Fibroblast of skin of right quadriceps (primary cell): ENCODE measurements at places on chromosomes 6 and 20.

GRCh38 chr20:4260102-4260501, 244.7 kb upstream of the RNF24 start:
- no peak for DNase-seq

- no peak for DNase-seq
Measured at GRCh38 chr6:49543087-49543858, 7.2 kb upstream of the C6orf141 start.

- DNase-seq: peak; percentile 19
Measured at GRCh38 chr6:166825553-166826145, 130.7 kb downstream of the RNASET2 start.

- DNase-seq: peak; percentile 98
Measured at GRCh38 chr6:119620846-119621555, 271.4 kb upstream of the MAN1A1 start.

- peak; percentile 13 for DNase-seq
Measured at GRCh38 chr20:21685981-21686380, 19.5 kb upstream of the PAX1 start.

- no peak for DNase-seq
Measured at GRCh38 chr20:56360133-56360907, 1.5 kb downstream of the FAM210B start.

DNA sequence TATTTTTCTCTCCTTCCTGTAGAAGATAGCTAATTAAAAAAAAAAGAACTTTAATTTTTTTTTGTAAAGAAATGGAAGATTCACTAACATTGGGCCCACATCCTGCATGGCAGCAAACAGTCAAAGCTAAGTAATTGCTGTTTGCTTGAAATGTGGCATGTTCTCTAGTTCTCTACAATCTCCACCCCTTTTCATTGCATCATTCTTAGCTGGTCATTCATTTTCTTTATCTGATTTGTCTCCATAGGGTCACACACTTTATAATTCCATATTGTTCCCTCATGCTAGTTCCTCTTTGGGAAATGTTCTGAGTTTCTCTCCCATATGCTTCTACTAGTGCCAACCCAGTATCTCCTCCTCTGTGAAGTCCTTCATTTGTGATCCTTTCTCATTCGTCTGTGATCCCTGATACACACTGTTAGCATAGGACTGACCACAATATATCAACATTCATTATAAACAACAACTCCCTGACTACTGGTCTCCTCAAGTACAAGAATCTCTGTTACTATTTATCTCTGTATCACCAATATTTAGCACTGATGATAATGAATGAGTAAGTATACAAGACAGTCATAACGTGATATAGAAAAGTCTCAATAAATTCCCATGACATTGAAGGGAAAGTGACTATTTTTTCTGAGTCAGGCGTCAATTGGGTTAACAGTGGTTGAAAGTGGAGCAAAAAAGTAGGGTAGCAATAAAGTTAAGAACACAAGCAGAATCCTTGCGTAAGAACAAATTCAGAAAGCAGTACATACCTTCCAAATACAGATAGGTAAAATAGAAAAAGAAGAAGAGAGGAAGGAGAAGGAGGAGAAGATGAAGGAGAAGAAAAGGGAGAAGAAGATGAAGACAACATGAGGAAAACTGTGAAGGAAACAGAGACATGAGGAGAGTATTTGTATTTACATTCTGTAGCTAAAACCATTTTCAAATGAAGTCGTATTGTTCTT, 33.2 kb upstream of the MYB start:
- no peak for DNase-seq

DNA sequence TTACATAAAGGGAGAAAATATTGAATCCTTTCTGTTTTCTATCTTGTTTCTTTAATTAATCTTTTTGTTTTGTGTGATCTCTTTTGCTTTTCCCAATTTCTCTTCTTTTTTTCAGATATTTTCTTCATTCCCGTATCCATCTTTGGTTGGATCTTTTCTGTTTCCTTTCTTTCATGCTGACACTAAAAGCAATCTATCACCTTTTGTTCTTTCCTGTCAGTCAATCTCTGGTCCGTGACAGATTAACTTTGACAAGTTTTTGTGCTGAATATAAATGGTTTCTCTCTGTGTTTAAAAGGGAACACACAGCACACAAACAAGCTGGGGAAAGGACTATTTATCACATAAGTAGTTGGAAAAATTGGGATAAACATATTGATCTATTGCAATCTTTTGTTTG, 162.8 kb downstream of the GRM1 start:
- DNase-seq: no peak

DNA sequence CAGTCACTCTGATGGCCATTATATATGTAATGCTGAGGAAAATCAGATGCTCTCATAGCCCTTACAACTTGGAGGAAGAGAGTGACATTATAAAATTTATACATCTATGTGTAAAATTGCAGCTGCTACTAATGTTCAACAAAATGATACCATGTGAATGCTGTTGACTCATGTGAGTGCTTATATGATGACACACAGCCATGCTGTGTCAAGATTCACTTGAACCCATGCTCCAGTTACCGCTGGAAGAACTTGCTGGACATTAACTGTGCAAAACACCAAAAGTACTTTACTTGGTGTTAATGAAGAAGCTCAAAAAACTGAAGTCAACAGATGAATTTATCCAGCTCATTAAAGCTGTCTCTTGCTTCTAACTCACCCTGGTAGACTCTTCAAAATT, 318.9 kb upstream of the PLCB4 start:
- DNase-seq: peak; percentile 73

DNA sequence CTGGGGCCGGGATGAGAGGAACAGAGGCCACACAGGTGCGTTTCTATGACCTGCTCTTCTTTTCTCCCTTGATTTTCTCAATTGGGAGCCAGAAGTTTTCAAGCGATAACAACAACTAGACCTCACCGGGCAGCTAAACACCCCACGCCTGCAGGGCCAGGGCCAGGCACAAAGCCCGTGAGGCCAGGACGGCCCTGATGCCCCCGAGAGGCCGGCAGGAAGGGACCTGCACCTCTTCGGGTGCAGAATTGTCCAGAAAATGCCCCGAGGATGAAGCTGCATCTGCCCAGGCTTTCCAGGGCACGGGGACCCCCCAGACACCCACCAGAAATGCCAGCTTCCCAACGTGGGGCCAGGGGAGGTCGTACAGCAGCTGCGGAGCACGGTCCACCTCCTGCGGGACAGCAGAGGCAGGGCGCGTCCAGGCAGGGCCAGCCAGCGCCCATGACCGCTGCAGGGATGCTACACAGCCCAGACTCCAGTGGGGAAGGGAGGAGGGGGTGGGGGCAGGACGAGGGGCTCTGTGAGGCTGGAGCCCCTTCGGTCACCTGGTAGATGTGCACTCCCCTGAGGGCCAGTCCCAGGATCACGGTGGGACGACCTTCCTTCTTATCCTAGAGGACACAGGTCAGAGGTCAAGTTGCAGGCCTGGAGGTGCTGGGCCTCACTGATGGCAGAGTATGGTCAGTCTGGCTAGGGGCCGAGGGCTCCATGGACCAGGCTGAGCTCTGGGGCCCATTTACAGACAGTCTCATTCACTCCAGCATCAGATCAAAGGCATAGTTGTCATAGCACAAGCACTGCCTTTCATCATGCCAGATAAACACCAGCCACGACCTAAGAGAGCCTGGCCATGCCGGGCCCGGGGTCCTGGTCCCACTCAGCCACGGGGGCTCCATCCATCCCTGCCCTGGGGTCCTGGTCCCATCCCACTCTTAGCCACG, 16.4 kb downstream of the FRMD1 start:
- no peak for DNase-seq

DNA sequence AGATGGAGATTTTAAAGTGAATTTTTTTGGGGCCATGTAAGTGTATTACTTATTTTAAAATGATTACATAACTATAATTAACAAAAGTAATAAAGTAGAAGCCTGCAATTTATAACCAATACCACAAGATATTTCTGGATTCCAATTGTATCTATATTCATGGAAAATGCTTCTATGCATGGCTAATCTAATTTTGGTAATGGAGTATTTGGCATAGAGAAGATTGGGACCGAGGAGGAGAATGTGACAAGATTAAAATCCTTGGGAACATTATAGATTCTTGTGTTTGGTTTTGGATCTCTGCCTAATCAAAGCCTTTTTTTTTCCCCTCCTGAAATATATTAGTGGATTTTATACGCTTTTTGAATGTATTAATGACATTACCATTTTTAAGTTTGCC, 12.9 kb upstream of the TMX4 start:
- no peak for DNase-seq

GRCh38 chr6:34897716-34898115, 8.7 kb downstream of the ANKS1A start:
- DNase-seq: no peak

DNA sequence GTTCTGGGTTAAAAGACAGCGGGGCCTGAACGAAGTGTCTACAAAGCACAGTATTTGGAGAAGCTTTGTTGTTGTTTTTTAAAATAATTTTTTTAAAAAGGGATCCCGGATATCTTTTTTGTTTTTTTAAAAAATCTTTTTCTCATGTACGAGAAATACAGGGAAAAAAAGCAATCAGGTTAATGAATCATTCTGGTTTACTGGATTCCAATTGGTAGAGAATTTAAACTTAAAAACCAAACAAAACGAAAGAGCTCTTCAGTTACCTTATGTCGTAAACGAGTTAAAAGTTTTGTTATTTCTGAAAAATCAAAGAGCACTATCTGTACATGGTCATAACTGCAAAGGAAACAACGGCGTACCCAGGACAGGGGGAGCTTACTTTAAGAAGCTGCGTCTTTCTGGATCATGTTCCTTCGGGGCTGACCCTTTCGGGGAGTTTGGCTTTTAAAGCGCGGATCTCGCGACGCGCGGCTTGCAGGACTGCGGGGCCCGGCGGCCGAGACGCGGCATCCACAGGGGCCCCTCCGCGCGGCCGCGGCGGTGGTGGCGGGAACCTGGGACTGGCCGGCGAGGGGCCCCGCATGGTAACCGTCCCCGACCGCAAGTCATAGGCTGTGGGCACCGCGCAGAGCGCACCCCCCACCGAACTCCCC, 927 bp downstream of the IL20RA start:
- peak; percentile 32 for DNase-seq

DNA sequence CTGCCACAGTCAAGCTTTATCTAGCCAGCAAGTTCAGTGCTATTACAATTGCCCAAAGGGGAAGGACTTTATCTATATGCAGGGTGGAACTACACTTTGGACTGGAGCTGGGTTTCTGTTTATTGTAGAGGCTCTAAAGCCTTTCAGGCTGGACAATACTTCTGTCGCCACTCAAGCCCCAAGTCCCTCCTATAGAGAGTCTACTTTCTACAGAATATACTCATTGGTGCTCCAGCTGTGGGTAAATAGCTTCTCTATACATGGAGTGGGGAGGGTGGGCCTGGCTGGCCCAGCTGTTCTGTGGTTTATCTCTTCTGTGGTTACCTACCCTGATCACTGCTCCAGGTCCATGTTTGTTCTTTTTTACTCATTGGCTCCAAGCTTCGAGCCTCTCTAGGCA, 151.8 kb upstream of the MYLIP start:
- DNase-seq: no peak

DNA sequence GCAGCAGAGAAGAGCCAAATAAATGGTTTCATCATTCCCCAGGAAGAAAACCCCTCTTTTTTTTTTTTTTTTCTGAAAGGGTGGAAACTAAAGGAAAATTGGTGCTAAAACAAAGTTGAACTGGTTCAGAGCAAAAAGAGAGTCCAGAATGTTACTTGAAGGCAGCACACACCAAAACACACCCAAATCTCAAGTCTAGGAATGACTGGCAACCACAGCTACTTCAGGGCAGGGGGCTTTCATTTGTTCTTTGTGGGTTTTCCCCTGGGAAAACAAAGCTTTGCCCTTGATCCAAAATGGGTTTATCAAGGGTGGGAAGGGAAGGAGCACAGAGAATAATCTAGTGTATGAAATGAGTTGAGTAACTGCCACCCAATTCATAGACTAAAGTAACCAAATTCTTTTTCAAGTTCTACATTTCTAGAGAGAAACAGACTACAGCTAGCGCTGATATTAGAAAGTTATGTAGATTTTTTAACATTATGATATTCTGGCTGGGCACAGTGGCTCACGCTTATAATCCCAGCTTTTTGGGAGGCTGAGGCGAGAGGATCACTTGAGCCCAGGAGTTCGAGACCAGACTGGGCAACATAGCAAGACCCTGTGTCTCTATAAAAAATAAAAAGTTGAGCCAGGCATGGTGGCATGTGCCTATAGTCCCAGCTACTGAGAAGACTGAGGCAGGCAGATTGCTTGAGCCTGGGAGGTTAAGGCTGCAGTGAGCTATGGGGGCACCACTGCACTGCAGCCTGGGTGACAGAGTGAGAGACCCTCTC, 119.8 kb downstream of the NFATC2 start:
- DNase-seq: no peak

- DNase-seq: no peak
Measured at GRCh38 chr6:145329257-145329656, 406.1 kb downstream of the EPM2A start.

GRCh38 chr6:2388554-2389324, 143.3 kb upstream of the GMDS start:
- DNase-seq: no peak

GRCh38 chr6:90197854-90198496, 98.7 kb downstream of the BACH2 start:
- peak; percentile 35 for DNase-seq

GRCh38 chr6:7184502-7184901, 76.7 kb downstream of the RREB1 start:
- no peak for DNase-seq

DNA sequence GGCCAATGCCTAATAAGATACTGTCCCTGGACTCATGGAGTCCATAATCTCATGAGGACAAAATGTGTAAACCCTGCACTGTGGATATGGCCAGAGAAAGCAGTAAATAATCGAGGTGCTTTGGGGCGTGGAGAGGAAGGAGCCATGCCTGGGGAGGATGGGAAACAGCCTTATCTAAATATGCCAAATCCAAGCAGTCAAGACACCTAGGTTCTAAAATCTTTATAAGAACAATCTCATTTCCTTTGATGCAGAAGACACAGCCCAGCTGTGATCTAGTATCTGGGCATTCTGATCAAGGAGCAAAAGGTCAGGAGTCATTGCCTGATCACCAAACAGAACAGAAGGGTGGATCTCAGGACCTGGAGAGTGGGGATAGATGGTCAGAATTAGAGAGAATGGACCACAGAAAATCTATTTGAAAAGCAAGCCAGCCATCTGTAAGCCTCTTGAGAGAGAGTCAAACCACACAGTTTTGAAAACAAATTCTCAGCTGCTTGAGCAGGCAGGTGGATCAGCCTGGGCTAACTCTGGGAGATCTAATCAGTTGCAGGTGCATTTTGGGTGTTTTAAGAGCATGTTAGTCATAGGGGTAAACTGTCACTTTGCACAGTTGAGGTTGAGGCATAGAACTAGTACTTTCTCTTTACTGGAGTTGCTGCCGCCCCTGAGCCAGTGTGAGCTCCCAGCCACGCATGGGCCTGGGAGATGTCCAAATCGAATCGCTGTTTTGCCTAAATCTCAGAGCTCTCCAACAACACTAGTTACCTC, 130.8 kb upstream of the TNFAIP3 start:
- DNase-seq: no peak

DNA sequence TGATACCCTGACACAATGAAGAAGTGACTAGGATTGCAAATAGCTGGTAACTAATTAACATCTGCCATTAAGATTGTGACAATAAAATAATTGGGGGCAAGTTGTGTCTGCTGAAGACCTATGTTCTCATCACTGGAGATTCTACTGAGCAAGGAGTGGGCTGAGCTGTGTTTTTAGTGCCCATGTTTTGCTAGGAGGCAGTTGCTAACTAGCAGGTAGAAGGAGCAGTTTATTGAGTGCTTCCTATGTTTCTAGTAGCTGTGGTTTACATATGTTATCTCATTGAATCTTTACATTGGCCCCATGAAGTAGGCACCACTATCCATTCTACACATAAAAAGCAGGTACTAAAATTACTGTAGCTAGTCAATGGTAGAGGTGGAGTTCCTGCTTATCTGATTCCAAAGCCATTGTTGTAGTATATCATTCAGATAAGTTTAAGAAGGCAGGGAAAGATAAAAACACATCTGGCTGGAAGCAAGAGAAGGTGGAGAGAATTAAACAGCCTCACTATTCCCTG, 2.8 kb upstream of the MEP1A start:
- DNase-seq: no peak
